Panc1 (cell line): ENCODE measurements at places on chromosomes 5 and 9. TPM values are rescaled to one million over a fixed set of nuclear protein-coding genes. Genes with fewer than 3 reads are reported as not detected.

SLC6A19 gene
- 0.23 TPM for total RNA-seq

SPATA31C1 gene
- not detected for total RNA-seq

SPINK5 gene
- not detected for total RNA-seq

CDH9 gene
- total RNA-seq, result 0.10 TPM

GMCL2 gene
- not detected for total RNA-seq

PCDHA4 gene
- total RNA-seq, result 3.1 TPM
